ENCODE measurements at places on chromosomes 7 and 10.

GRCh38 chr7:27123007-27123476 is 7.5 kb downstream of the HOXA4 start:
- no peak for DNase-seq

- no peak for DNase-seq
Observed at GRCh38 chr10:108000365-108000764, 835.9 kb upstream of the SORCS1 start.

DNA sequence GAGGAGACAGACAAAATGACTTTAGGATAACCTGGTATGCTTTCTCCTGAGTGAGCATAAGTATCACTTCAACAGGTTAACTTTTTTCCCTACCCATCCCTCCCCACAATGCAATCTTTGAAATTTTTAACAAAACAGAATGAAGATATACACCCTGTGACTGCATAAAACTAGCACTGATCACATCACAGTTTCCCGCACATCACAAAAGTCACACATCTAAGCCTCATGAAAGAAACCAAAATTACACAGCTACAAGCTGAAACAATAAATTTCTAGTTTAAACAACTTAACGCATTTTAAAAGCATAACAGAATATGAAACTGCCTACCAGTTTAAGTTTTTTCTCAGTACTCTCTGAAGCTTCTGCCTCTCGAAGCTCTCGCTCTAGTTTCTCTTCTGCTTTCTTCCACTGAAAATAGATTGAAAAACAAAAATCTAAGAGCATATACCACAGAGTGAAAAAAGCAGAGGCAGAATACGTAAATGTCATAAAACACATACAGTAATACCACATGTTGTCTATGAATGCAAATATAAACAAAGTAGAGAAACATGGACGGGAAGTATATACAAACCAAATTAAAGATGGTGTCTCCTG is 18.1 kb downstream of the NOC3L start:
- DNase-seq = no peak

DNA sequence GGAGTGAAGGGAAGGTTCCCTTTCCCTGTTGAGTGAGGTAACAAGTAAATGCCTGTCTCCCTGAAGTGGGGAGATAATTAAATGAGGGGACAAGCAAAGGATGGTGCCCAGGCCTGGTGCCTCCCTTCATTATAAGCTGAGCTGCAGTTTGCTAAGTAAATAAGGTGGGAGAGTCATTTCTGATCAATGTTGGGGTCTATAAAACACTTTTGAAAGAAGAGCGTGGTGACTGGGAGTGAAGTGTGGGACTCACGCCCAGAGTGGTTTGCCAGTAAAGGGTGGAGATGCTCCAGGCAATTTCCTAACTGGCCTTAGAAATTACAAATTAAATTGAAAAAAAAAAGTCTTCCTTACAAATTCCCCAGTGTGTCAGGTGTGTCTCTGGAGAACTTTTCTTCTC is 9.6 kb upstream of the GPR15LG start:
- DNase-seq = no peak

- no peak for DNase-seq
Observed at GRCh38 chr7:20408467-20408826, 77.7 kb downstream of the ITGB8 start.
